ENCODE measurements at places on chromosomes 5 and 9. TPM values are rescaled to one million over a fixed set of nuclear protein-coding genes. Genes with fewer than 3 reads are reported as not detected.

The SPAG8 gene
- 1.3 TPM for total RNA-seq

- DNase-seq, result no peak
These were observed 60.3 kb downstream of the CDKN2A start for GRCh38 chr9:21933865-21934264.

The ITGA2 gene
- total RNA-seq, result 0.11 TPM

The CDH6 gene
- total RNA-seq, result not detected

- DNase-seq, result no peak
These were observed 35.9 kb upstream of the PUM3 start for GRCh38 chr9:2879803-2880202.

The ATP6V0E1 gene
- total RNA-seq, result 31.1 TPM

DNA sequence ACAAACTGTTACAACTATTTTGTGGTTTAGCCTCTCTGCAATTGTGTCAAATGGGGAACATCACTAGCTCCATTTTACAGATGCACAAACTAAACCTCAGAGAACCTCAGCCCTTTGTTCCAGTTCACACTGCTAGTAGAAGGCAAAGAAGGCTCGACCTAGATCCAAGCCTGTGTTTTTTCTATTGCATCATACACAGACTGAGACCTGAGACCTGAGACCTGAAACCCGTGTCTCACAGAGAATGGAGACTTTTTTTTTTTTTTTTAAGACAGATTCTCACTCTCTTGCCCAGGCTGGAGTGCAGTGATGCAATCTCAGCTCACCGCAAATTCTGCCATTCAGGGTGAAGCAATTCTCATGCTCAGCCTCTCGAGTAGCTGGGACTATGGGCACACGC lies 120.8 kb downstream of the GALNT10 start:
- no peak for DNase-seq

The PGM5 gene
- not detected for total RNA-seq

- no peak for DNase-seq
These were observed 42.4 kb downstream of the RNF38 start for GRCh38 chr9:36357639-36358038.

DNA sequence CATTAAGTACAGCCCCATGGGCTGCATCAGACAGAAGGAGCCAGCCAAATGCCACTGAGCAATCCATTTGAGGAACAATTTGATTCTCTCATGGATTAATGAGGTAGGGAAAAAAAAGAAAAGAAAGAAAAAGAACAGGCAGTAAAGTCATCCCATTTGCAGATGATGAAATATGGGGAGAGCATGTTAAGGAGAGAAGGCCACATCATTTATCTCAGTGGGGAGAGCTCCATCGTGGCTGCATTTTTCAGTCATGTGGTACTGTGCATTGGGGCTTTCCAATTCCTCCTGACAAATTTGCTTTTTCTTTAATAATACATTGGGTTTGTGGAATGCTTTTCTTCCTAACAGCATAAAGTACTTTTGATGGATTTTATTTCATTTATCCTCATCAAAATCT lies 375.2 kb upstream of the TLE4 start:
- no peak for DNase-seq

GRCh38 chr9:98786750-98787510 lies 9.4 kb downstream of the ANKS6 start:
- DNase-seq, result no peak

GRCh38 chr5:31382051-31382878 lies 149.6 kb downstream of the DROSHA start:
- DNase-seq, result no peak

DNA sequence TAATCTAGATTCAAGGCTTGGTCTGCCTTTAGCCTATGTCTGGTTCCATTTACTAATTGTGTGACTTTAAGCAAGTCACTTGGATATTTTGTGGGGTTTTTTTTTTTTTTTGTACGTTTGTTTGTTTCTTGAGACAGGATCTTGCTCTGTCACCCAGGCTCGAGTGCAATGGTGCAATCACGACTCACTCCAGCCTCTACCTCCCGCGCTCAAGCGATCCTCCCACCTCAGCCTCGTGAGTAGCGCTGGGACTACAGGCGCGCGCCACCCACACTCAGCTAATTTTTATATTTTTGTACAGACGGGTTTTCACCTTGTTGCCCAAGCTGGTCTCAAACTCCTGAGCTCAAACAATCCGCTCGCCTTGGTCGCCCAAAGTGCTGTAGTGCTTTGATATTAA lies 1.1 kb upstream of the PFDN1 start:
- DNase-seq, result no peak

DNA sequence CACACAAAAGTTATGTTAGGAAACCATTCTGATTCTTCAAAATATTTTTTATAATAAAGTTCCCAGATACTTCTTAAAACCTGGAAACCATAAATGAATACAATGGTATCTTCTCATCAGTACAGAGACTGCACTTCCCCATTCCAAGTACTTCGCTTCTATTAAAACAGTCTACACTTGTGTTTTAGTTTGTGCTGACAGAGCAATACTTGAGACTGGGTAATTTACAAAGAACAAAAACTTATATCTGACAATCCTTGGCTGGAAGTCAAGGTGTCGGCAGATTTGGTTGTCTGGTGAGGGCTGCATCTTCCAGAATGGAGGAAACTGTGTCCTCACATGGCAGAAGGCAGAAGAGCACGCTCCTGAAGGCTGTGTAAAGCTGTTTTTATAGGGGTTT lies 70.1 kb downstream of the RFX3 start:
- no peak for DNase-seq

Measured in CD4-positive, alpha-beta T cell (primary cell).